Stimulated activated naive CD4-positive, alpha-beta T cell (primary cell): ENCODE measurements at places on chromosomes 7 and 10.

- DNase-seq = no peak
These were observed 328.2 kb downstream of the TNS3 start for GRCh38 chr7:47253650-47254080.

GRCh38 chr7:139490130-139490529 is 6.7 kb upstream of the KLRG2 start:
- no peak for DNase-seq

DNA sequence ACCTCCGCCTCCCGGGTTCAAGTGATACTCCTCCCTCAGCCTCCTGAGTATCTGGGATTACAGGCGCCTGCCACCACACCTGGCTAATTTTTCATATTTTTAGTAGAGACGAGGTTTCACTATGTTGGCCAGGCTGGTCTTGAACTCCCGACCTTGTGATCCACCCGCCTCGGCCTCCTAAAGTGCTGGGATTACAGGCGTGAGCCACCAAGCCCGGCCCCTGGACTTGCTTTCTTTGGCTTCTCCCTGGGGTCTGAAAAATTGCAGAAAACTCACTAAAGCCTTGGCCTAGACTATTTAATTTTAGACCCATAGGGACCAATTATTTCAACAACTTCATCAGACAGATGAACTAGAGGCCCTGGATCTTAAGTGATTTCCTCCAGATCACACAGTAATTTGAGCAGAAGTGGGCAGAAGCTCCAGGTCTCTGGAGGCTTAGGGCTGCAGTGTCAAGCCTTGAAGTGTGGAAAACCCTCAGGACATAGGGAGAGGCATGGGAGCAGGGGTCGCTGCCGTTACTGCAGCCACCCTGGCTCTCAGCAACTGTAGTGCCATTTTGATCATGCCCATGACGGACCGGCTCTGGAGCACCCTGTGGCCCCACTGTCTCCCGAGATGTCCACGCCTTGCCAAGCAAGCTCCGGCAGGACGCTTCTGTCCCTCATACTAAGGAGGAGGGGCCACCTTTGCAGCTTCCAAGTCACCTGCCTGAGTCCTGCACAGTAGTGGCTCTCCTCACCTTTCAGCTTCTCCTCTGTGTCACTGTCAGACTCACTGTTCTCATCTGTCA is 72.4 kb downstream of the DENND2A start:
- DNase-seq = no peak

DNA sequence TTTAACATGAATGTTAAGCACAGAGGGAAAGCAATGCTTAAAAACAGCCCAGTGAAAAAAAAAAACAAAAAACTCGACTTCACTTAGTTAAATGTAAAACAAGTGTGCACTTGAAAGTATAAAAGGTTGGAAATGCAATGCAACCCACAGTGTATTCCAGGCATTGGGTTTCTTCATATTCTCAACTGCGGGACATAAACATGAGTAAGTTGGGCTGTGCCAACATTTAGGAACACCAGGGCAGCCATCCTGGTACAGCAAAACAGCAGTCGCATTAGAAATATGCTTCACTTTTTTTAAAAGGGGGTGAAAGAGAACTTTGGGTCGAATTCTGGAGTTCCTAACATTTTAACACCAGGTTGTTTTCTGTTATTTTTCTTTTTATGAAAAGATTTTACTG is 937 bp downstream of the STEAP1 start:
- DNase-seq = no peak

DNA sequence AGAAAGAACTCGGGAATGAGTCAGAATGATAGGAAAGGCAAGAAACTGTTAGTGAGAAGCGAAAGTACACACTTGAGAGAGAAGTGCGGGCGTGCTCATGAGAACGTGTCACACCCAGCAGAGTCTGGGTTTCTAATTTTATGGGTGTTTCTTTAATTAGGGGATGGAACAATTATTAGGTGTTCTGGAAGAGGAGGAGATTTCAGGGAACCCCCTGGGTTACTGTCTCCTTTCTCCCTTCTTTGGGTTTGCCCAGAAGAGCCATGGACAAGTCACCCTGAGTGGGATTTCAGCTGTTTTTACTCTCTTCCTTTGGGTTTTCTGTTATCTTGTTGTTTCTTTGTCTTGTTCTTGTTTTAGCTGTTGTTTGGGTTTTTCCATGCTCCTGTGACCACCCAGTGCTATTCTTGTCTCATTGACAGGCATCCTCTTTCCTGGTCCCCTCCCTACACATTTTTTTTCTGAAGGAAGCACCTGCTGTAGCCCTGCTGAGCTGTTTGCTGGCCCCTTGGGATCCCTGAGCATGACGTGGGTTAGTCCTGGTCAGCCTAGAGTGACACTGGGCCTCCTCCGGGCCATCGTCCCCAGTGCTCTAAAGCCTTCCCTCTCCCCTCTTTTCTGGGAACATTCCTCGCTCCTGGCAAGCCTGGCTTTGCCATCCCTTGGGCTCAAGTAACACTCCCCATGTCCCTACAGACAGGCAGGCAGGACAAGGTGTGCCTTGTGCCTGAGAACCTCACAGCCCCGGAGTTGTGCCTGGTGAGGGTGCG is 3.5 kb downstream of the SH2D4B start:
- no peak for DNase-seq

GRCh38 chr7:77427996-77428603 is 12.0 kb upstream of the GSAP start:
- DNase-seq = no peak

DNA sequence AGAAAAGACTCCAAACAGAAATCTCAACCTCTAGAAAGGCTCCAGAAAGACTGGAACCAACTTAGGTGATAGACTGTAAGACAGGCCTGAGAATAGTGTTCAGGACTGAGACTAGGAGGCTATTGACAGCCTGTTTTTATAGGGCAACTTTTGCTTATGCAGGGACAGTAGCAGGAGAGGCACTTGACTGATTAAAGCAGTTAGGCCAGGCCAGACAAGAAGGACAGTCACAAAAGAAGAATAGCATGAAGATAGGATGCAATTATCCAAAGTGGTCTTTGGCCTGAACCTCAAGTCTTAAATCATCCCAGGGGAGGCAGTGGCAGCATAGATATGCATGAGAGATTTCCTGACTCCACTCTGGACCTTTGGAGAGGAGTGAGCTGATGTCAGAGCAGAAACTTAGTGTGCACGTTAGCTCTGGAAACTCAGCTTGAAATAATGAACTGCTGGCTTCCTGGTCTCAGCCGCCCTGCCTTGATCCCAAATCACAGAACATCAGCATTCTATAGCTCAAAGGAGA is 290.6 kb downstream of the SORCS3 start:
- DNase-seq = no peak

DNA sequence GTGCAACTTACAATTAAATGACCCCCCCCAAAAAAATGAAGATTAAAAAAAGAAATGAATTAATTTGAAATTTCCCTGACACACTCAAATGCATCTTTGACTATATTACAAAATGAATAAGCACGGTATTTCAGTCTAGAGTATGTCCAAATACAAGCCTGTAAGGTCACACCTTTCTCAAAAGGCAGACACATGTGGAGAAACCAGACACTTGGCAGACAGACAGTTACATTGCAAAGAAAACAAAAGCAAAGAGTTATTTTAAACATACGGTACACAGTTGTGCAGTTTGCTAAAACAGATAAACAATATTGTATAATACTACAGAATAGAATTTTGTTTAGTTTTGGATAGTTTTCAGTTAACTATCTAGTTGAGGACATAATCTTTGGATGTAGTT is 153.0 kb downstream of the ATE1 start:
- DNase-seq = no peak

GRCh38 chr7:16989811-16990413 is 108.1 kb upstream of the AGR3 start:
- DNase-seq = no peak

GRCh38 chr7:63041786-63042185 is 956.9 kb upstream of the ZNF722 start:
- DNase-seq = no peak

DNA sequence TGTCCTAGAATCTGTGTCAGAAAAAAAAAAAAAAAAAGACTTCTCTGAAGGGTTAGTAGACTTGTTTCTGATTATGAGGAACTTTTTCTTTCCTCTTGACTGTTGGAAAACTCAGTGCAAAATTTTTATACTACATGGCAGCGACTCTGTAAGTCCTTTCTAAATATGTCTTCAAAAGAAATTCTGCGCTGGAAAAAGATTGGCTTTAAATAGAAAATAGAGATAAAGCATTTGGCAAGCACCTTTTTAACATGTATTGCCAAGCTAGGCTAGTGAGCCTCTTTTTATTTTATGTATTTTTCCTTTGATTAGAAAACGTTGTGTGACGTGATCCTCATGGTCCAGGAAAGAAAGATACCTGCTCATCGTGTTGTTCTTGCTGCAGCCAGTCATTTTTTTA is 17.9 kb downstream of the KLHL7 start:
- DNase-seq = no peak
